ENCODE measurements at places on chromosomes 6 and 20.
A peak's percentile ranks its signal among the peaks of the same experiment; 100 is the strongest.

GRCh38 chr6:137685798-137686375 is 181.2 kb upstream of the TNFAIP3 start:
- DNase-seq: no peak

GRCh38 chr6:158213925-158214674 is 46.0 kb downstream of the GTF2H5 start:
- peak; percentile 48 for DNase-seq

DNA sequence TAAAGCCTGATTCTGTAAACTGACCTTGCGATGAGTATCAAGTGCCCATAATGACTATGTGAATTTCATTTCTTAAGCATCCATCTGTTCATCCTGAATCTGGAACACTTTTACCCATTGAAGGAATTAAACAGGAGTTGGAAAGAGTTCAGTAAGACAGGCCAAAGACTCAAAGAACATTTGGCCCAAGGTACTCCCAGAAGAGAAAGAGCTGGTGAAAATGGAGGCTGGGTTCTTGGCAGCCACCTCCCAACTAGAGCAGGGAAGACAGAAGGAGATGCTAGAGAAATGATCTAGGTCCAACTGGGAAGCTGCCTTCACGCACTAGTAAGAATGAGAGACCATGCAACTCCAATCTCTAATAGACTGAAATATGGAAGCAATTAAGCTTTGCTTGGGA is 290.8 kb upstream of the RNF24 start:
- DNase-seq: no peak

DNA sequence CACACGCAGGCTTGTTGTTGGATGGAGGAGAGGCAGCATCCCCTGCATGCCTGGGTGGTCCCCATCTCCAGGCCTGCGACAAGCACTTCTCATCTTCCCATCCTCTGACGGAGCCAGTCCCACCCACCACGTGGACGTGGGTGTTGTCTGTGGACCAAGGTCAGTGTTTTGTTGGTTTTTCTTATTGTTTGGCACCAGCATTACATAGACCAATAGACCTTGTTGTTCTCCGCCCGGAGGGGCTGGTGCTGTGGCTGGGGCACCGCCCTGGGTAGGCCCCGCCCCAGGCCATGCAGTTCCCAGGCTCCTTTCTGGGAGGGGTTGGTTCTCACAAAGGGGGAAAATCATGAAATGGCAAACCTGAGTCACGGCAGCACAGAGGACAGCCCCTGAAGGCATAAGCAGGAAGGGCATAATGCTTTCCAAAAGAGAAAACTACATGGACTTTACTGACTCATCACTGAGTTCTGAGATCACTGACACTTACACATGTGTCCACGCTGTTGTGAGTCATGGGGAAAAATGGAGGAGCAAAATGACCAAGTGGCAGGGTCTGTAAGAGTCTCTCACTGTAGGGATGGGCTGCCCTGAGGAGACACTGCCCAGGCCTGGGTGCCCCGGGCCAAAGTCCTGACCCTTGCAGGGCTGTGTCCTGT is 90.8 kb downstream of the THBS2 start:
- no peak for DNase-seq

DNA sequence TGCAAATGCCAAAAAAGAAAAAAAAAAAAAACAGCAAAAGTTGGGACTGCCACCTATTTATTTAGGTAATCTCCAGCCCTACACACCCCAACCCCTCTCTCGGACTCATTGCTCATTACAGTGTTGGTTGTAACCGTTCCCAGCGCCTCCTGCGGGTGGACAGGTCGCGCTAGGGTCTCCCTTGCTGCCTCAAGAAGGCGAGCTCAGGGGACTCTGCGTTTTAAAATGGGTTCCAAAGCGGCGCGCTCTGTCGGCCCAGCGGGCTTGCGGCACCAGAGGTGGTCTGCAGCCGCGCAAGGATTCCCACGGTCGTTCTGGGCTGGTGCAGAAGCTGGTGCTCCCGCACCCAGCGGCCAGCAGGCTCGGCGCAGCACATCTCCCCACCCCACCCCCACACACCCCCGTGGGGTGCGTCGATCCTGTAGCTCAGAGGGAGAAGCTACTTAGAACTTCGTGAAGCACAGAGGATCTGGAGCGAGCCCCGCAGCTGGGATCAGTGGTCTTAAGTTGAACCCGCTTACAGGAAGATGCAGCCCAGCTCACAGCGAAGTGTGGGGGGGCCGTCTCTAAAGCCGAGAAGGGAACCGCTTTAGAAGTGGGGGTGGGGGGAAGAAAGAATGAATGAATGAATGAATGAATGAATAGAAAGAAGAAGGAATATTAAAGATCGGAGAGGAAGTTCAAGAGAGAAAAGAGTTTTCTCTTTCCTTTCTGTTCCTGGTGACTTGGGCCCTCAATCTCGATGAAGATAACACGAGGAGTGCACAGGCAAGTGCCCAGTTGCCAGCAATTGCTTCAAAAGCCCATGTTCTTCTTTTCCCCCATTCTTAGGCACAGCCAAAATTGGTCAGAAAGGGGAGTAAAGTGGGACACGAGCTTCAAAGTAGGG is 780 bp downstream of the TFAP2A start:
- no peak for DNase-seq

DNA sequence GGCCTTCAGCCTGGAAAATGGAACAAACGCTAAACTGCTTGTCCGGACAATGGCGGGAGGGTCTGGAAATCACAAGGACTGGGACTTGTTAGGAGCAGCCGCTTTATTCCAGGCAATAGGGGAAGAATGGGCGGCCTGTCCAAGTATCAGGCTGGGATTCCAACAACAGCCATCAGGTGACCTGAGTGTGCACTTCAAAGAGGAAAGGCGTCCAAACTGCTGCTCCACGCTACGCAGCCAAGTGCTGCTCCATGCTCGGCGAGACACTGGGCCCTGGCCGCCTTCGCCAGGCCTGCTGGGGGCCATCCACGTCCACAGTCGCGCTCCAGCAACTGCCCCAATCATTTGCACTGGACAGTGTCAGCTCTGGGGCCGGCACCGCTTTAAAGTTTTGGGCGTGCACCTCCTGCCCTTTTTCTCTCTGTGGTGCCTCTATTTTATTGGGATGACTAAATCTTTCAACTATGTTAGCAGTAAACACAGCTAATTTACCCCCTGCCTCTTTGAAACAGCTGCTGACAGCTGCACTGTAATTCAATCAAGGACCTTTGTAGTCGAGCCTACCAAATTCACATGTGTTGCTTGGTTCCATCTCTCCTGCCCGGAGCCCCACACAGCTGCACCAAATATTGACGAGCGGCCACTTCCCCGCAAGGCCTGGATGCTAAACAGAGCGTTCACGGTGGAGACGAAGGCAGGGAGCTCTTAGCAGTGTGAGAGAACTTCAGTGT is 98.3 kb downstream of the BMP7 start:
- no peak for DNase-seq

DNA sequence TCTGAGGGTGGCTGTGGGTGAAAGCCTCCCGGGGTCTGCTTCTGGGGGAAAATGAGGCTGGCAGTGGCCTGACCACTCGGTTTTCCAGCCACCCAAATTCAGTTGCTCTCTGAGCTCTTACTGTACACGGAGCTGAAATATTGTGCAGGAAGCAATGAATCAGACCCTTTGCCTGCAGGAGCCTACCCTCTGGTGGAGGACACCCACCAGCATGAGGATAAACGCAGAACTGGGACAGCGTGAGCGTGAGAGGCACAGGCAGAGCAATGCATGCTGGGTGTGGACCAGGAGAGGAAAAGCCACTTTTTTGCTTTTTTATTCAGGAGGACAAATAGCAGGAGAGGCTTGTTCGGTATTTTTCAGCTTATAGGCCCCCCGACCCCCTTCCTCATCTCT is 298.0 kb downstream of the QKI start:
- DNase-seq: no peak

All from stimulated activated CD4-positive, alpha-beta T cell treated with anti-CD3 and anti-CD28 coated beads, Interleukin-2, amount 100 ng/mL, for 48 hours (primary cell).